ENCODE measurements at places on chromosomes 1 and 21. TPM values are rescaled to one million over a fixed set of nuclear protein-coding genes. Genes with fewer than 3 reads are reported as not detected.
A peak's percentile ranks its signal among the peaks of the same experiment; 100 is the strongest.

- no peak for DNase-seq
Observed at GRCh38 chr1:244454412-244454811, 2.7 kb upstream of the ADSS2 start.

COL6A1 gene
- 4.1 TPM for total RNA-seq

DNA sequence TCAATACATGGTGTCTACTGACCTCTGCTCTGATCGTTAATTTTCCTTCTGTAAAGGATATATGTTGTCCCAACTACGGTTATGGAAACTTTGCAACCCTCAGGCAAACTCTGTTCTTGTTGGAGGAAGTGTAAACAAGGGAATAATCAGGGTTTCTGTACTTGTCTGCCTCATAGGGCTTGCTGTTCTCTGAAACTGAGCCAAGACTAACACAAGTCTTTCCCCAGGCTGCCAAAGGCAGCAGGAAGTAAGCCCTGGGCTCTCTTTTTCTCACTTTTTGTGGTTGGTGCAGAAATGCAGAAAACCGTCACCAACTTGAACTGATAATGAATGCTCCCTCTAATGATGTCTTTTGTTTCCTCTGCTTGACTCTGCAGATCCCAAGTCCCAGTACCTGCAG, 7.6 kb downstream of the CYP4X1 start:
- no peak for DNase-seq

- no peak for DNase-seq
Observed at GRCh38 chr21:24705201-24705600, 902.1 kb downstream of the MRPL39 start.

DNA sequence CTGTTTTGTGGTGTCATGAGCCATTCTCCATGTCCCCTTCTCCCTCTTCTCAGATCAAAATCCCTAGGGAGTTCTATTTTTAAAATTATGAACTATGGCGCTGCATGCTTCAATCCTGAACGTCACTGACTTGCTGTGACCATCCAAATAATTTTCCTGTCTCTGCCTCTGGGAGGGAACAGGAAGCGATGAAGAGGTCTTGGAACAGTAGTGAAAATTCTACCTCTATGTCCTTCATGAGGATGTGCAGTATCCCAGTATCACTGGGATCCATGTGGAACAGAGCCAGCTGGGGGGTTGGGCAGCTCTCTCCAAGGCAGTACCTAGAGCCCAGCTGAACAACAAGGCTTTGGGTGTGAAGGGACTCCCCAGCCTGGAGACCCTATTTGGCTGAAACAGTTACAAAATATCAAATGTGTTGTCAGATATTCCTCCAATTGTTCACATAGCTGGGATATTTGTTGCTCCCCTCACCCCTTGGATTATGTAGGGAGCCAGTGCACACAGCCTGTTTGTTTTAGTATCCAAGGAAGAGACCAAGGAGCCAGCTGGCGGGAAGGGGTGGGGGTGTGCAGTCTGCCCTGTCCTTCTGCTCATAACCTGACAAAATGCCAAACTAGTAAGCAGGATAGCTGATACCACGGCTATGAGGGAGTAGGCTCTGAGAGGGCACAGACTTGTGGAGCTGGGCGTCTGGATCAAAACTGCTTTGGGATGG, 7.6 kb downstream of the DCLRE1B start:
- no peak for DNase-seq

OR2L5 gene
- total RNA-seq = not detected

SAMD11 gene
- total RNA-seq = not detected

DNA sequence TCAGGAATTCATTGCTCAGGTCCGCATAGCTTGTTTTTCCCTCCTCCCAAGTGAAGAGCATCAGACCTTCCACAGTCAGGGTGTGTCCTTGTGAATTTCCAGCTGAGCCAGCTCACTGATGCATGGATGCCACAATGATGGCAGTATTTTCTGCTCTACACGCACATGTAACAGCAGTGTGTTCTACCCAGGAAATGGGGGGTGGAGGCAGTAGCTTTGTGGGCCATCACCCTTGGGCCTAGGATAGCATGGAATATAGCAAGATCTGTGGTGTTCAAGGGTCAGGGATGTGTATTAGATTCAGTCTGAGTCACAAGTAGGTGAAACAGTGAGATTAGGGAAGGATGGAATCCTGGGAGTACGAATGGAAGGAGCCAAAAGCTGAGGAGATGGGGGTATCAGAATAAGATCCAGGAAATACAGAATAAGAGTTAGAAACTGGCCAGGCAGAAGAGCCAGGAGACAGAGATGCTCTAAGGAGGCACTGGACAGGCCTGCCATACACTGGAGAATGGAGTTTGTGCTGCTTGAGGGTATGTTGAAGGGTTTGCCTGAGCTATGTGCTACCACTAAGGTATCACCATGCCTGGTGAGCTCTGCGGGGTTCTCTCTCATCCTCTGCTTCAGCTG, 90.6 kb upstream of the CNIH3 start:
- DNase-seq = no peak

OR2AK2 gene
- total RNA-seq = not detected

RHBDL2 gene
- not detected for total RNA-seq

DNA sequence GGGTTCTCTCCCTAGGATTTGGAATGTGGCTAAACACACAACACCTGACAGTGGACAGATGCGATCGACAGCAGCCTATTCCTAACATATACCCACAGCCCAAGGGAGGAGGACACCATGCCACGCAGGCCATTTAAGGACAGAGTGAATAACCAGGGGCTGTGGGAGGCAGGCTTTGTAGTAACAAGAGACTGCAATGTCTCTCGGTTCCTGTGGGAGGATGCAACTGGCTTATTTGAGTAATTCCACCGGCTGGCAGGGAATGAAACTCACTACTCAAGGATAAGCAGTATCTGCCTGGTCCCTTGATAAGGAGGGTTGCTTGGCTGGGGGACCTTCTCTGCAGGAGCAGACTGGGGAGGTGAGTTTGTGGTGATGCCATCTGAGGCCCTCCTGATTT, 109.6 kb downstream of the PCP4 start:
- DNase-seq = no peak

SLC35F3 gene
- total RNA-seq = 3.5 TPM

- no peak for DNase-seq
Observed at GRCh38 chr1:100394285-100394684, 42.0 kb downstream of the CDC14A start.

RGS18 gene
- not detected for total RNA-seq

GRCh38 chr1:206970446-206970845, at the start of gene FCAMR:
TSS of gene FCAMR (minus strand) at chr1:206970460. CDS start at chr1:206970125, 335 bp downstream.
- no peak for DNase-seq

- peak; percentile 92 for DNase-seq
Observed at GRCh38 chr1:16420424-16421118, 16.7 kb downstream of the SPATA21 start.

DNA sequence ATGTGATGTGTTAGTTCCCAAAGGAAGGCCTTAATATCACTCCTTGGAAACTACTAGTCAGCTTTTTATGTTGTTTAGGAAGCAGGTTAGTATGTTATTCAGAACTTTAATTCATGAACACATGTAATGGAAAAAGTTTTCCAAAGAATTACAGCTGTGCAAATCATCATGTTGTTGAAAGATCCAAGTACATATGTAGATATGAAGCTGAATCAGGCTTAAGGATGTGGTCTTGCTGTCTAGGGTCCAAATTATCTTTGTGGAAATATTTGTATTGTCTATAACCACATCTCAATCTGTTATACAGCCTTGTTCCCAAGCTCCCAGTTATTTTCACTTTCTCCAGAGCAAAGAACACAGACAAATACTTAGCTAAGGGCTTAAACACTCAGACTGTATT, 231.6 kb downstream of the TPR start:
- no peak for DNase-seq
